ENCODE measurements at places on chromosomes 7 and 10.

DNA sequence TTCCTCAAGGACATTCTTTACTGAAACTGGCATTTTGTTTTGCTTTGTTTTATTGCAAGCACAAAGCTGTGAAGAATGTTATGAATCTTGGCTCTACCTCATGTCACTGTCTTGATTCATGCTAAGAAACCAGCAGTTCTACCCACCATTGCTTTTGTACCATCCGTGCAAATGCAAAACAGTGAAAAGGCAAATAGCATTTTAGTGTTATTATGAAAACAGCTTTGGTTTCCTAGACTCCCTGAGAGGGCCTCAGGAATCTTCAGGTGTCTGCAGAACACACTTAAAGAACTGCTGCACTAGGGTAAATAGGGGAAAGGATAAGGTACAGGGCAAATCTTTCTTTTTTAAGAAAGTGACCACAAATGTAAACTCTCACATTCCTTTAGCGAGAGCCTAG lies 318.9 kb downstream of the AHR start:
- no peak for DNase-seq

- DNase-seq = no peak
These were observed 65.1 kb downstream of the PAXIP1 start for GRCh38 chr7:154937837-154938236.

GRCh38 chr10:79027147-79028055 lies 41.4 kb upstream of the ZMIZ1 start:
- DNase-seq = no peak

DNA sequence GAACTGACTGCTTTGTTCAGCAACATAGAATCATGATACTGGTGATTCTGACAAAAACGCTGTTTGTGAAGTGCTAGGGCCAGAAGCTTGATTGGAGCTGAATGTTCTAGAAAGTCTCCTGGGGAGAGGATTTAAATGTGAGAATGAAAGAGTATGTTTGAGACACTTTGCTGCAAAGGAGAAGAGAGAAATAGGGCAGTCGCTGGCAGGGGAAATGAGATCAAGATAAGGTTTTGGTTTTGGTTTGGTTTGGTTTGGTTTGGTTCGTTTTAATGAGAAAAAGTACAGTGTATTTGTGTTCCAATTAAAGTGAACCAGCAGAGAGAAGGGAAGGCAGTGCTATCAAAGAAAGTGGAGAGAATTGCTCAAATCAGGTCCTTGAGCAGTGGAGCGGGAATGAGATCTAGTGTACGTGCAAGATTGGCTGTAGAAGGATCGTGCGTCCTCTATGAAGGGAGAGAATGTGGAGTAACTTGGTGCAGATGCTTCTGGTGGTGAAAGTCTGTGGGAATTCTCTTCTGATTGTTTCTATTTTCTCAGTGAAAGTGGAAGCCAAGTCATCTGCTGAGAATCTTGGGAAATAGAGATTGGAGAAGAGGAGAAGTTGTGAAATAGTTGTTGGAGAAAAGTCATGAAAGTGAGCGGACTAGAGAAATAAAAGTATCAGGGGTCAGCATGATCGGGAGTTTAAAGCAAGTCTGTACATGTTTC lies 270.5 kb downstream of the CCDC3 start:
- DNase-seq = no peak

DNA sequence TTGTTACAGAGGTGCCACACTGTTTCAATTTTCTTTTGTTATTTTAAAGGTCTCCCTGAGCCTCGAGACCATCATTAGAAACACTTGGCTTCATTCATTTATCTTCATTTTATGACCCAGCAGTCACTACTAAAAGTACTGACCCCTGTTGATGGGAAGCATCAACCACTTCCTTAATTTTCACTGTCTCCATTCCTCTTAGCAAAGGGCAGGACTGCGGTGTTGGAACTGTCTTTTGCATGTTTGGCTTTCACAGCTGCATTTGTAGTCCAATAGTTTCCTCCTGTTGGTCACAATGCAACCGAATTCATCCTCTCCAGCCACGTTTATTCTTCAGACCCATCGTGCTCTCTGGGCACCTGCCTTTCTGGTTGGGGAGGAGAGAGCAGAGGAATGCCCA lies 46.7 kb upstream of the PDZD8 start:
- DNase-seq = no peak

DNA sequence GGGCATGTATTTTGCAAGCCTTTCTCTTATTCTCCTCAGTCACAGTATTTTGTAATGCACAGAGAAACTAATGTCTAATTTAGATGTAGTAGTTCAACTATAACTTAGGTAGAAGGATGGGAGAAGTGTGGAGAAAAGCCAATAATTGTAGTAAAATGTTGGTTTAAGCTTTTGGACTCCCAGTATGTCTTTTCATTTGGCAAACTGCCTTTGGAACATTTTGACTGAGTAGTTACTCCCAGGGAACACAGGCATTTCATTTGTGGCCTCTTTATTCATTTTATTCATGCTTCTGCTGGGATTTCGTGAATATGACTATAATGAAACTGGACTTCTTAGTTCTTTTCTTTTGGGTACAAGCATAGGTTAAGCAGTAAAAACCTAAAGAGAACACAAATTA lies 79.0 kb downstream of the EXOC4 start:
- no peak for DNase-seq

DNA sequence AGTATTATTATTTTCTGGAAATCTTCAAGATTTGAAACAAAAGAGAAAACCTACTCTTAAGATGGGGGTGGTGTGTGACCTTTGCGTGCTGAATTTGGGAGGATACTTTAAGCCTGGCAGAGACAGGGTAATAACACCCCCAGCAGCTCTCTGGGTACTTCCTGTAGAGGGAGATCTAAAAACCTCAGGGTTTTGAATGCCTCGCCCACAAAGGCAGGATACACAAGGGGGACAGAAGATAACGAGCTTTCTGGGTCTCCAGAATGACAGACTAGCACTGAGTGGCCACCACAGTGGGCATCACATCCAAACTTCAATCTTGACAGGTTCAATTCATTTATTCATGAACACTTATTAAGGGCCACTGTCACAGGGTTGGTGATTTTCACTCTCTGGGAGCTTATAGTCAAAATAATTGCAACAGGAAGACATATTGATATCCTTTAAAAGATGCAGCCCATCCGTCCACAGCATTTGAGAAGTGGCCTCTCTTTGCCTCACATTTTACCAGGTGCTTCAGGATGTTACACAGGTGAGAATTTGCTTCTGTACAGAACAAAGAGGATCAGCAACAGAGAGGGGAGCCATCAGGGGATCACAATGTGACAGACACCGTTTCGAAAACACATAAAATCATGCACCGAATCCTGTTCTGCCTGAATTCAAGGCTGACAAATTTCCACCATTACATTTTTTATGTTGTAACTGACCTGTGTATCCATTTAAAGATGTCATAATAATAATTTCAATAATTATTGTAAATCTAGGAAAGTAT lies 14.3 kb downstream of the CPA1 start:
- DNase-seq = no peak

DNA sequence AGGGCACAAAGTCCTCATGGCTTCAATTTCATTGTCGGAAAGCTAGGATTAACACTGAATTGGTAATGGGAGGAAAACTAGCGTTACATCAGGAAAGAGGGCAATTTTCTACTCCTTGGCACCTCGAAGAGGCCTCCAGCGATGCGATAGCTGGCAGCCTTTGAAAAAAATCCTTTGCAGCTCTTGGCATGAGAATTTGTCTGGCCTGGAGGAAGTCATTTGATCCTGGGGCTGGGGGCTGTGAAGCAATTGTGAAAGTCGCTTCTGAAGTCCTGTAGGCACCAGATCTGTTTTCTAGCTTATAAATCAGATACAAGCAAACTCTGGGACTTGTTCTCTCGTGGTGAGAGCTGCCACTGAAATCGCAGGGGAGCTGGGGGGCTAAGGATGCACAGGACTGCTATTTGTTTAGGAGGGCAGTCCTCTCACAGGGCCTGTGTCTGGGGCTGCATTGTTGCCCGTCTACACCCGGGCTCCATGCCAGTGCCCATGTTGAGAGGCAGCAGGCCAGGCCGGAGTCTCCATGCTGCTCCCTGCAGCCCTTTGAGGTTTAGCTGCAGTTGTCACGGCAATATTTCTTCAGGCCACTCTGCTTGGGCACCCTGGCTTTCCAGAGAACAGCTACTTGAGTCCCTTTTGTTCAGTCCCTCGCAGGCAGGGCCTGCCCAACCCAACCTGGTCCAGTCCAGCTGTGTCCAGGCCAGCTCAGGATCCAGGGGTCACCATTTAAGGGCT lies 206.8 kb upstream of the LYZL1 start:
- DNase-seq = no peak

DNA sequence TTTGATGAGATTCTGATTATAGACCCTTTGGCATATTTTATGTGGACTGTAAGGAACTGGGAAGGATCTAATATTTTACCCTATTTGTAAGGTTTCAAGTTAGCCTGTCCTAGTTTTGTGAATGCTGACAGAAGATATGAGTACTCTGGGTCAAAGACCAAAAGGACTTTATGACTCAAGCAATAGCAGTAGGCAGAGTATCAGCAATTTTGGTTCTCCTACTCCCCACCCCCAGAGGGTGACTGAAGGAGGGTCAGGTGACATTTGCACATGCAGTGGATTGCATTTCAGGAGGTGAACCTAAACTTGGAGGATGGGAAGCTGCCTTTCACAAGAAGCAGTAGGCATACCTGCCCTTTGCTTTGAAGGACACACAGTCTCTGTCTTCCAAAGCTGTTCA lies 84.0 kb upstream of the KLF6 start:
- DNase-seq = no peak

DNA sequence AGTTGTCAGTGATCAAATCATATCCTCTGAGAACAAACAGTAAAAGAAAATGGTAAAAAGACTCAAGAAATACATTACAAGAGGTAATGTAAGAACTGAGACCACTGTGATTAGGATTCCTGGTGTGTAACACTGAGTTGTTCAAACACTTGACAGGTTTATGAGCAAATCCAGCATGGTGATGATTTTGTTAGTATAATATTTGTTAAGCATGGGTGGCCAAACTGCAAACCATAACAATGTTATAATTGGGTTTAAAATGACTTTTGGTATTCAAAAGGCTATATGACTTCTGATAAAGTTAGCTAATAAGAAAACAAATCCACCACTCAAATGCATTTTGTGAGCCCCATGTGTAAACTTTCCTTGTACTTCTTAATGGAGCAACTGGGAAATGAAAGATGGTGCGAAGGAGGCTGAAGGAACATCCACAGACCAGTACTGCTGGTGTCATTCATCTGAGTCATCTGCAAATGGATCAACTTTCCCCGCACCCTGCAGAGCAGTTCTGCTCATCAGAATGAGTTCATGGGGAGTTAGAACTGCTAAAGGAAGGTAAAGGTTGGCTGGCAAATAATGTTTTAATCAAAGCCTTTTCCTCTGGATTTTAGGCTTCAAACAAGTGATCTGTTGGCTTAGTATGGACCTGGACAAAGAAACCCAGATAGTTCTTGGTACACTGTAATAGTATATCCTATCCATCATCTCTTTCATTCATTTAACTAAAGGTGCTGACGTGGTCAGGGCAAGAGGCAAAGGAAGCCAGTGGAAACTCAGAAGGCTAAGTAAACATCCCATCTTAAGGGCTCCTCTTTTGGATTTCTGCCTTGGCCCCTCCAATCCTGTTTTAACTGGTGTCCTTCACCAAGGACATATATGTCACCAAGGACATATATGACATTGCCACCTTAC lies 45.0 kb downstream of the AFAP1L2 start:
- DNase-seq = no peak

DNA sequence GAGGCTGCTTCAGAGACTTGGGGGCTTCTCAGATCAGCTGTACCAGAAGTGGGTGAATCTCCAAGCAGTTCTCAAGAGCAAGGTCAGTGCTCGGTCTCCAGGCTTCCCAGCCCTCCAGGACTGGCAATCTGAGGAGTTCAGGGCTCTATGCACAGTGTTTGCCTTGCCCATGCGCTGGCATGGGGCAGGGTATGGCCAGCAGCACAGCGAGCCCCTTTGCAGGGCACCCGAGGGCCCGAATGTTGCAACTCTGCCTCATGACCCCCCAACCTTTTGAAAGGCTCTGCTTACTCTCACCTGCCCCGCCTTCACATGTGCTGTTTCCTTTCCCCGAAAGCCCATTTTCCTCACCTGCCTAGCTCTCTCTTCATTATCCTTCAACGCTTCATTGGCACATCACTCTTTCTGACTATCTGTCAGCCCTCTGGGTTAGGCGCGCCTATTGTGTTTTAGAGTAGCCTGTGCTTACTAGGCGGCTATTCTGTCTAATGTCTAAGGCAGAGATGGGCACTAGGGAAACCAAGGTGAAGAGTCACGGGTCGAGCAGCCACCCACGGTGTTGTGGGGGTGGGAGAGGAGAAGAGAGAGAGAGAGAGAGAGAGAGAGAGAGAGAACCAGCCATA lies 83.6 kb downstream of the WDFY4 start:
- DNase-seq = no peak

GRCh38 chr10:112507988-112508387 lies 61.0 kb downstream of the VTI1A start:
- DNase-seq = no peak

DNA sequence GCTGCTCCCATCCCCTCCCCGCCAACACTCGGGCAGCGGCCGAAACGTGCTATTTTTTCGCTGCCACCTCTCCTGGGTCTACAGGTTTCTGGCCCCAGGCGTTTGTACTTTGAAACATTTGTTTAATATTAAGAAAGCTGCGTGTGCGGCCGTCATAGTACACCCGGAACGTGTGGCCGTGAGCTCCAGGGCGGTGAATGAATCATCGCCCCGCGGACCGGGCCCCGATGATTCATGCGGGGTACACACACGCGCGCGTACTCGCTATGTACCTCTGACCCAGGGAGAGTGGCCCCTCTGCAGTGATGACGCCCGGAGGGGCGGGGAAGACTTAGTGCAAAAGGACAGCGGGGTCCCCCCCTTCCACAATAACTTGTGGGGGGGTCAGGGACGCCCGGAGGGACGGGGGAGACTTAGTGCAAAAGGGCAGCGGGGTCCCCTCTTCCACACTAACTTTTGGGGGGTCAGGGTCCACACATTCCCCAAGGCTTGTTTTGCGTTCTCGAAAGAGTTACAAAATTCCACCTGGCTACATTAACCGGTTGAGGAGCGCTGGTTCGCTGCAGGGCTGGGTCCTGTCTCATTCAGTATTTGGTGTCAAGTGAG lies 56.5 kb upstream of the PCGF5 start:
- DNase-seq = peak; percentile 14

GRCh38 chr10:66723608-66724400 lies 202.0 kb upstream of the LRRTM3 start:
- DNase-seq = no peak

GRCh38 chr7:80881351-80881900 lies 37.4 kb downstream of the SEMA3C start:
- DNase-seq = no peak

Data from cortex of kidney (tissue), 1 donor.